ENCODE measurements at places on chromosomes 1 and 21. TPM values are rescaled to one million over a fixed set of nuclear protein-coding genes. Genes with fewer than 3 reads are reported as not detected.
A peak's percentile ranks its signal among the peaks of the same experiment; 100 is the strongest.

GRCh38 chr1:33327587-33328325, 6.9 kb upstream of the A3GALT2 start:
- peaks cover 60% of the 10 kb centered on the region for H3K36me3 ChIP-seq
- H3K4me1 ChIP-seq = no peaks in the 10 kb centered on the region

Gene SPRR2A
- not detected for total RNA-seq

Gene CYP4B1
- total RNA-seq = 0.62 TPM

DNA sequence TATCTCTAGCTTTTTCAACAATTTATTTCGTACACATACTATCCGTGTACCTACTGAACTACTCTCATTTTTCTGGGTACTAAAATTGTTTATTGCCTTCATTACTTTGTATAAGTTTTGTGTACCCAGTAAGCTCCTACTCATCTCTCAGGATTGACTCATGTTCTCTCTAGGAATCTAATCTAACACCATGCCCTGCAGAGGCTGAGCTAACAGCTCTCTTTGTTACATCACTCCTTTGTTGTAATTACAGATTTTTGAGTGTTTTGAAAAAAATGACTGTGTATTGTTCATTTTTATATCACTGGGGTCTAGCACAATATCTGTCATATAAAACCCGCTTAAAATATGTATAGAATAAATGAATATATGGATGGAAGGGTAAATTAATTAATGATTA, 167.1 kb downstream of the ATP6V1G3 start:
- no peak overlapping the region for H3K4me3 ChIP-seq
- no peak for DNase-seq
- H3K27ac ChIP-seq = no peak overlapping the region
- H3K4me1 ChIP-seq = no peaks in the 10 kb centered on the region

Gene OVAAL
- not detected for total RNA-seq

GRCh38 chr1:158019171-158019868, 25.9 kb downstream of the KIRREL1 start:
- H3K4me3 ChIP-seq = no peak overlapping the region
- DNase-seq = no peak
- H3K4me1 ChIP-seq = peaks cover 12% of the 10 kb centered on the region
- peak overlapping the region; percentile 54 for H3K27ac ChIP-seq
- no peaks in the 10 kb centered on the region for H3K36me3 ChIP-seq

GRCh38 chr1:16153096-16153998, 2.5 kb downstream of the EPHA2 start:
- peaks cover 6% of the 10 kb centered on the region for H3K36me3 ChIP-seq
- no peak for DNase-seq
- no peaks in the 10 kb centered on the region for H3K27me3 ChIP-seq
- no peaks in the 10 kb centered on the region for H3K4me1 ChIP-seq
- peak overlapping the region; percentile 47 for H3K27ac ChIP-seq

Gene PTPN22
- total RNA-seq = 1.2 TPM

Data from right lobe of liver (tissue), 6 donors.